ENCODE measurements at places on chromosomes 5 and 9.

GRCh38 chr9:34575241-34575640 is 14.3 kb downstream of the CNTFR start:
- DNase-seq, result no peak

DNA sequence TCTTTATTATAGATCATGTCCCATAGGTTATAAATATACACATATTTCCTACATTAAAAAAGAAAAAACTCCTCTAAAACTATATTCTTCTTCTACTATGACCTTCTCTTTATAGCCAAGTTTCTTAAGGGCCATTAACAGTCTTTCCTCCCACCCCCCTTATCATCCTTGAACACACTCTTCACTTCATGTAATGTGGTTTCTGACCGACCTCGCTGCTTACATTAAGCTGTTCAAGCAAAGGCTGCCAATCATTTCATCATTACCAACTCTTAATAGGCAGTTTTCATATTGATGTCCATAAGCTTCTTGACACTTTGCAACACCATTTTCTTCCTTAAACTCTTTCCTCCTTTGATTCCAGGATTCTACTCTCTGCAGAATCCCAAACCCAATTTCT is 283.0 kb upstream of the PCSK5 start:
- DNase-seq, result no peak

DNA sequence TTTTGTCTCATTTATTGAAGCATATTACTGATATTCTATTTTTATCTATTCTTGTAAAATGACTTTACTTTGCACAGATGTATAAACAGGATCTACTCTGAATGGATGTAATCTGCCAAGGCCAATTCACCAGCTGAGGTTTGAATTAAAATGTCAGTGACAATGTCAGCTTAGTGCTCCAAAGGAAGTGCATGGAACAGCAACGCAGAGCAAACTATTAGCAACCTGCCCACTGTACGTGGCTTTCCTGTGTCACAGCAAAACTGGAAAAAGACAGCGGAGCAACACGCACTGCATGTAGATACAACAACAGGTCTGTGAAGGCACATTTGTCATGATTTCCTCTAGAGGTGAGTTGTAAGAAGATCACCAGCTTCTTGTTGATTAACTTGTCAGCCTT is 409.4 kb downstream of the MED10 start:
- DNase-seq, result no peak

GRCh38 chr9:93196096-93197055 is 12.4 kb downstream of the WNK2 start:
- no peak for DNase-seq

DNA sequence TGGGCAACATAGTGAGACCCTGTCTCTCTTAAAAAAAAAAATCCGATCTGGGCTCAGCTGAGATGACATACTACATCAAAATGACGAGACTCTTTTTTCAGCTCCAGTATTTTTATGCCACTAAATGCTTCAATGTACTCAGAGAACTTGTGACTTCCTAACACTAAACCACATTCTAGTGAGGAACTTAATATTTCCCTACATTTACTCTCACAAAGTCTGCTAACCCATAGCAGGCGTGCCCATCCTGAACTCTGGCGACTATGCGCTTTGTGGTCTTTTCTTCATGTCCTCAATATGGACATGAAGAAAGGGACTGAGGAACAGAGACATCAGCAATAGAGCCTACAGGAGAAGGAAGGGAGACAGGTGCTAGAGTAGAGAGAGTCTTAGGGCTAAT is 41.3 kb downstream of the ITK start:
- no peak for DNase-seq

- DNase-seq, result no peak
Observed at GRCh38 chr9:95822583-95823431, 52.7 kb upstream of the ERCC6L2 start.

GRCh38 chr9:38274800-38275199 is 117.7 kb upstream of the ALDH1B1 start:
- no peak for DNase-seq

DNA sequence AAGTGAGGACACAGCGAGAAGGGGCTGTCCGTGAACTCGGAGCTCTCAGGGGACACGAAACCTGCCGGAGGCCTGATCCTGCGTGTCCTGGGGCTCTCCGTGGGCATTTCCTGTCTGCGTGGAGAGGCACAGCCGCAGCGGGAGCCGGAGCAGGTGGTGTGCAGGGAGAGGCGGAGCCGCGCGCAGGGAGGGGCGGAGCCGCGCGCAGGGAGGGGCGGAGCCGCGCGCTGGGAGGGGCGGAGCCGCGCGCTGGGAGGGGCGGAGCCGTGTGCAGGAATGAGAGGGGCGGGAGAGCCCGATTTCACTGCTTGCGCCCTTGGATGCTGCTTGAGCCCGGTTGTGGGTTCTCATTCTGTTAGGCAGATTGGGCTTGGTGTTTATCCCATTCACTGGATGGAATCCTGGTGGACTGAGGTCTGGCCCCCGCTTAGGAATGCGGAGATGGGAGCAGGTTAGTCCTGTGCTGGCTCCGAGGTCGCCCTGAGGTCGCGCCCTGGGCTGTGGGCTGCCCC is 26.7 kb downstream of the NDUFS6 start:
- no peak for DNase-seq

- DNase-seq, result no peak
Observed at GRCh38 chr9:72193478-72193881, 44.2 kb downstream of the GDA start.

- no peak for DNase-seq
Observed at GRCh38 chr5:66653325-66653724, 57.1 kb downstream of the MAST4 start.

- peak; percentile 69 for DNase-seq
Observed at GRCh38 chr9:125513668-125514413, 193.2 kb downstream of the MAPKAP1 start.

DNA sequence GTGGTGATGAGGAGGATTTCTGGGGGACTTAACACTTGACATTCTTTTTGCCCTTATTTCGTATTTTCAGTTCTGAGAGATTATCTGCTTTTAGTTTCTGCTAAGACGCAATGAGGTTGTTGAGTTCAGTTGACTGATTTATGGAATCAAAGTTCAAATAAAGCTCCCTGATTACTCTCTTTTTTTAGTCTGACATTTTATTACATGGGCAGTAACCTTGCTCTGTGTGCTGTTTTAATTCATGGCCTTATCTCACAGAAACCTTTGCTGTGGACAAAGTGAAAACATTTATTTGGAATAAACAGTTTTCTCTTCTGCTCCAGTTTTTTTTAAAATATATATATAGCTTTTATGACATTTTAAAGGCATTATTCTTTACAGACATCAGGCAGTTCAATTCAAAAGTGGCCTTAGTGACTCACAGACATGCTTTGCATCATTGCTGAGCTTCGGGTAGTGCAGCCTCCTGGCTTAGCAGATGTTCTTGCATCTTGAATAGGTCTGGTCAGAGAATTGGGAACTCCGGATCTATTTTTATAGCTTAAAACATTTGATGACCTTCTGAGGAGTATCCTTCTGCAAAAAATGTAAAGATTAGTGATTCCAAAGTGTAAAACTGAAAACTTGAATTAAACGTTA is 162.9 kb downstream of the FAM170A start:
- no peak for DNase-seq

- DNase-seq, result no peak
Observed at GRCh38 chr9:38388283-38389223, 3.9 kb upstream of the ALDH1B1 start.

- DNase-seq, result peak; percentile 67
Observed at GRCh38 chr5:116137544-116138378, 52.9 kb downstream of the COMMD10 start.

GRCh38 chr5:55671975-55672374 is 40.1 kb downstream of the SLC38A9 start:
- DNase-seq, result no peak

- peak; percentile 16 for DNase-seq
Observed at GRCh38 chr5:66442951-66443445, 153.2 kb upstream of the MAST4 start.

GRCh38 chr5:16104961-16105360 is 74.6 kb downstream of the MARCHF11 start:
- no peak for DNase-seq

DNA sequence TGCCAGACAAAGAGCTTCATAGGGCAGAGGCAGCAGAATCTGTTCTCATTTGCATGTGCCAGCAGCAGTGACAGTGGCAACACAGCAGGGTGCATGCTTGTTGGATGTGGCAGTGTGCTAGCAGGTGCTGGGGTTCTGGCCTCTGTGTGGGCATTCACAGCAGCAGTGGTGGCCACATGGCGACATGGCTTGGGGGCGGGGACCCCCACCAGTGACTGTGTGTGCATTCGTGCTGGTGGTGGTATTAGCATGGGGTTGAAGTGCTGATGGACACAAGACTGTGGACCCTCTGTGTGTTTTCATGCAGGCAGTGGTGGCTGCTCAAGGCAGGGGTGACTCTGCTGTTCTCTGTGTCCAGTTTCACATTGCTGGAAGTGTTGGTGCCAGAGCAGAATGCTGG is 183.2 kb upstream of the PDE4D start:
- DNase-seq, result no peak

DNA sequence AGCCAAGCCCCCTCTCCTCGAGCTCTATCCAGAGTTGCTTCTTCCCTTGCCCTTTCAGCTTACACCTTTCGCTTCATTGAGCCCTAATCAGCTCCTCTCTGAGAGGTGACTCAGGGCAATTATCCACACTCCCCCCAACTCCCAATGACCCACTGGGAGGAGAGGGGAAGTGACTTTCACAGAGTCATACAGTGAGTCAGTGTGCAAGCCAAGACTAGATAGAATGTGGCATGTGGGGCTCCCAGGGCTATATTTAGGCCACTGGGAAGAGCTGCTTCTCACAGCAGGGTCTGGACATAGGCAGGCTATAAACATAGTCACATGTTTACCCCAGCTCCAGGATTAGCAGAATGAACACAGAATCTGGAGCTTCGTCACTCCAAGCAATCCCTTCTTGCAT is 57.4 kb downstream of the NRG2 start:
- peak; percentile 40 for DNase-seq

All from inflammatory macrophage treated with lipopolysaccharide for 4 hours (primary cell).